SK-N-SH treated with all-trans-retinoic acid at 6 μM for 48 hours (cell line): ENCODE measurements at places on chromosomes 12 and 14.
A peak's percentile ranks its signal among the peaks of the same experiment; 100 is the strongest.

- ATAC-seq, result no peak
These were observed 45.8 kb upstream of the P2RX7 start for GRCh38 chr12:121086781-121087295.

GRCh38 chr12:132103542-132104308 is 40.4 kb downstream of the DDX51 start:
- no peak; the same call in 1 of the 3 replicates for ATAC-seq

DNA sequence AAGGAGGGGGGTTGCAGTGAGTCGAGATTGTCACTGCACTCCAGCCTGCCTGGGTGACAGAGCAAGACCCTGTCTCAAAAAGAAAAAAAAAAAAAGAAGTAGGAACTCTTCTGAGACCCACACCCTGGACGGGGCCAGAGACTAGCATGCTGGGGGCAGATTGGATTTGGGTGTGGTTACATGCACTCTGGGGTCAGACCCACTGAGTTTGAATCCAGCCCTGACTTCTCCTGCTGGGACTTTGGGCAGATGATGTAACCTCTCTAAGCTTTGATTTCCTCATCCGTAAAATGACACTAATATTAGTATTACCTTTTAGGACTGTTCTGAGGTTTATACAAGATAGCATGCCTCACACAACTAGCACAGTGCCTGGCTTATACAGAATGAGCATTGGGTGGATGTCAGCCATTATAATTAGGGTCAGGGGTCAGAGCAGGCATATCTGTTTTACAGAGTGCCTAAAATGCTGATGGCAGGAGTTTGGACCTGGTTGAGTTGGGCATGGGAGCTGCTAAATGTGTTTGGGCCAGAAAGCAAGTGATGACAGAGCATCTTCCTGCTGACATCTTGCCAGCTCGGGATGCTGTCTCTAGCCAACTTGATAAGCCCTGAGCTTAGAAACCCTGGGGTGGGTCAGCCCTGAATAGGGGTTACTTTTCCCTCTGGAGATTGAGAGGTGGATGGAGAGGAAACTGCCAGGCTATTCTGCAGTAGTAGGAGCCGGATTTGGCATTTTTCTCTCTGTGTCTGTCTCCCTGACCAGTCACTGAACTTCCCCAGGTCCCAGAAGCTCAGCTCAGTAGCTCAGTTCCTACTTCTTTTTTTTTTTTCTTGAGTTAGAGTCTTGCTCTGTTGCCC is 15.5 kb downstream of the TPCN1 start:
- no peak for ATAC-seq

- ATAC-seq, result no peak
These were observed 128.1 kb upstream of the ARID2 start for GRCh38 chr12:45601390-45601789.

- ATAC-seq, result no peak
These were observed 3.9 kb upstream of the PPP1R1A start for GRCh38 chr12:54592316-54592715.

- no peak for ATAC-seq
These were observed 258.9 kb downstream of the VRK1 start for GRCh38 chr14:97056086-97056485.

DNA sequence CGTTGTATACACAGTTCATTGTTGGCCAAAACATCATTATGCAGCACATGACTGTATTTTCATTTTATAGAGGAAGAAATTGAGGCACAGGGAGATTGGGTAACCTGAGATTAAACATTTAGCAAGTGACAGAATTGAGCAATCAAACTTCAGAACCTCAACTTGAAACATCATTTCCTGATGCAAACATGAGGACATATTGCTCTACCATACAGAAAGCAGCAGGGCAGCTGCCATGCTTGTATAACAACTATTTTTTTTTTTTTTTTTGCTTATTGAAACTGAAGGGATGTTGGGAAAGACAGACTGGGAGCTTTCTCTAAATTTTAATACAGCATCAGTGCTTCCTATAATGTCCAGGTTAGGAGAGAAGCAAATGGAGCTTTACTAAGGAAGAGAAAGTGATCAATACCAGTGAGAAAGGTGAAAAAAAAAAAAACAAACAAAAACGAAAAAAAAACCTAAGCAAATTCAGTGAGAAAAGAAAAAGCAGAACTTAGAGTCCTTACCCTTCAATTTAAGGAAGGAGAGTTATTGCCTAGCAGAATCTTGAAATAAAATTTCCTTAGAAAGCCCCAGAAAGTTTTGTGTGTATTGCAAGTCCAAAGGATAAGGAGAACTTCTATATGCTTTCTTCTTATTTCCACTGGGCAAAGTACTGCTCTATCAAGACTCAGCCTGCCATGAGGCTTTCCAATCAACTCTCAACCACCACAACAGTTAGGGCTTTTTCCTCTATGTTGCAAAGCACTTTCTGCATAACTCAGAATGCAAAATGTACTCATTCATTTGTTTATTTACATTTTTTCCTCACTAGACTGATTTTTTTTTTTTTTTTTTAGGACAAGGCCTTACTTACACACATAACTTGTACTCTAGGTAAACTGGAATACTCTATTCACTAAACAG is 21.6 kb downstream of the BTG1 start:
- ATAC-seq, result no peak

GRCh38 chr14:35883677-35884293 is 57.6 kb downstream of the BRMS1L start:
- peak; percentile 62; the same call in 2 of the 3 replicates for ATAC-seq

GRCh38 chr14:76636602-76637001 is 124.7 kb upstream of the VASH1 start:
- ATAC-seq, result no peak

DNA sequence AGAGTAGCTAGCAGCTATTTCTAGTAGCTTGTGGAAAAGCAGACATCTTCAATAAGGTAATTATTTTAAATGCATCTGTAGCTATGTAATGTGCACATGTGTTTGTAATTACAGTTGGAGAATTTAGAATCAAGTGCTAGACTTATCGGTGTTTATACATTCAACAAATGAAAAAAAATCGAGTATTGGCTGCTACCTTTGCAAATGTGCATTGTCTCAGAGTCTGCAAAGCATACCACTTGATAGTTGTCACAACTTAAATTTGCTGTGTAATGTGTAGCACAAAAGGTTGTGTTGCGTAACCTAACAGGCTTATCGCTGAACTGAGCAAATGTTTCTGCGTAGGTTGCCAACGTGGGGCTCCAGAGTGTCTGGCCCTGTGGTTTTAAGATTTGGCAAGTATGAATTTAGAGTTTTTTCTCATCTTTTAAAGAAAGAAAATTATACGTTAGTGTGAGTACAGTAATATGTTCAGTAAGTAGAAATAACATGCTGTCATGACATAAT is 44.3 kb downstream of the TMTC2 start:
- ATAC-seq, result peak; percentile 83

GRCh38 chr12:91940322-91940721 is 205.3 kb downstream of the BTG1 start:
- ATAC-seq, result no peak

DNA sequence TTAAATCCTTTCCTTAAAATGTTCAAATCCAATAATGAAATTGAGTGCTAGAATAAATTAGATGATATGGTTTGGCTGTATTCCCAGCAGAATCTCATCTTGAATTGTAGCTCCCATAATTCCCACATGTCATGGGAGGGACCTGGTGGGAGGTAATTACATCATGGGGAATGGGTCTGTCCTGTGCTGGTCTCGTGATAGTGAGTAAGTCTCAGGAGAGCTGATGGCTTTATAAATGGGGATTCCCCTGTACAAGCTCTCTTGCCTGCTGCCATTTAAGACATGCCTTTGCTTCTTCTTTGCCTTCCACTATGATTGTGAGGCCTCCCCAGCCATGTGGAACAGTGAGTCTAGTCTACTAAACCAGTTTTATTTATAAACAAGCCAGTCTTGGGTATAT is 508.5 kb downstream of the ETNK1 start:
- ATAC-seq, result no peak

GRCh38 chr14:29144621-29145020 is 378.0 kb downstream of the FOXG1 start:
- ATAC-seq, result no peak

DNA sequence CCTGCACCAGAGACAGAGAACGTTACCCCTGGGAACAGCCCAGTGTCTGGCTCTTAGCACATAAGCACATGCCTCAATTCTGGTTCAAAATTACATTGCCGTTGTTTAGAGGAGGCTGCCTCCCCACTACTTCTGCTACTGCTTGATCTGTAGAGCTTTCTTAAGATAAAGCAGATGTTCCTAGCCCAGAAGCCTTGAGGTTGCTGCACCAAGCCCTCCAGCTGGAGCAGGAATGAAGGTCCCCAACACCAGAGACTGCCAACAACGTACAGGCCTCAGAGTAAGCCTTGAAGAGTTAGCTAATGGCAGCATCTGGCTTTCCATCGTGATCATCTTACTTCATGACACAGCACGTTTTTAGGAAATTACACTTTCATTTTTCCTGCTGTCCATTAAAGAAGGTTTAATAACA is 34.7 kb upstream of the AMIGO2 start:
- ATAC-seq, result no peak

GRCh38 chr14:95346820-95347219 is 27.1 kb upstream of the CLMN start:
- peak; percentile 18; the same call in 2 of the 3 replicates for ATAC-seq

DNA sequence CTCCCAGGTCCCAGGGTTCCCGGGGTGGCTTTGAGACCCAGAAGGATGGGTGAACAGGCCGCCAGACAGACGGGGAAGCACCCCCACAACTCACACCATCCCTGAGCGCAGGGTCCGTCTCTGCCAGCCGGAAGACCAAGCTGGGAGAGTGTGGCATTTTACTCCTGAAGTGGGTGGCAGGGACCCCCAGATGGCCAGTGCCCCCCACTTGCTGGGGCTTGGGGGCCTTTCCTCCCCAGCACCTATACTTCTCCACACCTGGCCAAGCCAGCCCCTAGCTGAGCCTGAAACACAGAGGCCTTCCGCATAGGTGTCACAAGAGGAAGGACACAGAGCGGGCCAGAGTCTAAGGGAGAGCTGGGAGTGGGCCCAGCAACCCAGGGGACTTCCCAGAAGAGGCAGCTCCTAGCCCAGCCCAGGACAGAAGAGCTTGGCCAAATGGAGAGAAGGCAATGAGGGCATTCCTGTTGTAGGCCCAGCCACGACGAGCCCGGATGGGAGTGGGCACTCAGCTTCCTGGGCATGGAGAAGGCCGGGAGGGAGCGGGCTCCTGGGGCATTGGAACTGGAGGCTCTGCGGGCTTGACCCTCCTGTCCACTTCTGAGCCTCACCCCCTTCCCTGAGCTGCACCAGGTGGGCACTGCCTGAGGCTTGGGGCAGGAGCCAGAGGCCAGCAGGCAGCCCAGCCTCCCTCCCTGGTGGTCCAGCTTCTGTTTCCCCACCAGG is 3.3 kb downstream of the AHNAK2 start:
- ATAC-seq, result no peak

DNA sequence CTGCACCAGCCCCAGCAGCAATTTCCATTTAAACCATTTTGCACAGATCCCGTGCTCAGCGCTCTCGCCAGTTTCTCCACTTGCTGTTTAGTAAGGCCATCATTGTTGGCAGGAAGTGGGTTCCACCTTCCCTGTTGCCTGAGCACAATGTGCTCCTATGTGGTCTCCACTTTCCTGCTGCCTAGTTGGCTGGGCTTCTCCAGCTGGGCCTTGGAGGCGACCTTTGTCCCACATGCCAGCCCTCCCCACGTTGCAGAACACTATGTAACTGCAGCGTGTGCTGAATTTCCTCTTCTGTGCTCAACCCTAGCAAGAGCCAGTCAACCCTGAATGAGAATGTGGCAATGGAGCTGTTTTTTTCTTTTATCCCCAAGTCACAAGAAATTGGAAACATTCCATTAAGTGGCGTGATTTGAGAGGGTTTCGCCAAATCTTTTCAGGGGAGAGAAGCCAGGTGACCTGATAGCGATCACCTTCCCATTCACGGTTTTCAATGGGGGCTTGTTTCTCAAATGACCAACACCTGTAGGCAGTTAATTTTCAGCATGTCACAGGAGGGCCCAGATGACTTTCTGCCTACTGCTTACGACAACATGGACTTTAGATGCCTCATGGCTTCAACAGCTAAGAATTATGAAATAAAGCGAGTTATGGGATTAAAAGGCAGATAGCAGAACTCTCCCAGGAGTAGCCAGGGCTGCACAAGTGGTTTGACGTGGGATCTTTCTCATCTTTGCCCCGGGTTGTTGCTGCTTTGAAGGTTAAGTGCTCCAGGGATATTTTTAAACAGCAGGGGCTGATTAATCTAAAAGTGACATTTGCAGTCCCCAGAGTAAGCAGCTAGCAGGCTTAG is at the start of gene ACACB:
Gene ACACB, plus strand, starts transcription at position 830 of the 853 bp plus-strand sequence. CDS start 22,819 bp downstream, outside the sequence.
- ATAC-seq, result no peak

DNA sequence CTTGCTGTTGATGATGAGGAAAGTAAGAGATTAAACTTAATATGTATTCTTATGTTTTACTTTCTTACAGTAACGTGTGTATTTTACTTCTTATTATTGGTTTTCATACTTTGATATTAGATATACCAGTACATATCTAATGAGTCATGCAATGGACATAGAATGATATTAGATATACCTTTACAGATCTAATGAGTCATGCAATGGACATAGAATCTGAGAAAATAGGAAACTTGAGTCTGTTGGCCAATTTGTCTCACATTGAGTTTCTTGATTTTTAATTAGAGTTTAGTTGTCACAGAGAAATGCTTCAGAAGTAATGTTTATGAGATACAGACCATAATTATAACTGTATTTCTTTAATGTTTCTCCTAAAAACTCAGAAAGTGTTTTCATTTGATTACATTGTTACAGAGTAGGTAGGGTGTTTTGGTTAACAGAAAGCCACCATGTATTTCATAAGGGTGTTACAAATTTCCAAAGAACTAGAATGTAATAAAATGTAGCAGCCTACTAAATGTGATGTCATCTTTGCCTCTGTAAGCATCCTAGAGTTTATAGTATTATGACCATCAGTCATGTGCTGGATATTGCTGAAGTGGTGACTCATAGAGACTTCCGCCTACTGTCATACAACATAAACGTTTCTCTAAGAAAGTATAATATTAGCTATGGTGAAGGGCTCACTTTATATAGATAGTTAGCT is 3.0 kb downstream of the GAS2L3 start:
- peak; percentile 53 for ATAC-seq

GRCh38 chr12:1845886-1846285 is 25.5 kb downstream of the LRTM2 start:
- no peak for ATAC-seq

DNA sequence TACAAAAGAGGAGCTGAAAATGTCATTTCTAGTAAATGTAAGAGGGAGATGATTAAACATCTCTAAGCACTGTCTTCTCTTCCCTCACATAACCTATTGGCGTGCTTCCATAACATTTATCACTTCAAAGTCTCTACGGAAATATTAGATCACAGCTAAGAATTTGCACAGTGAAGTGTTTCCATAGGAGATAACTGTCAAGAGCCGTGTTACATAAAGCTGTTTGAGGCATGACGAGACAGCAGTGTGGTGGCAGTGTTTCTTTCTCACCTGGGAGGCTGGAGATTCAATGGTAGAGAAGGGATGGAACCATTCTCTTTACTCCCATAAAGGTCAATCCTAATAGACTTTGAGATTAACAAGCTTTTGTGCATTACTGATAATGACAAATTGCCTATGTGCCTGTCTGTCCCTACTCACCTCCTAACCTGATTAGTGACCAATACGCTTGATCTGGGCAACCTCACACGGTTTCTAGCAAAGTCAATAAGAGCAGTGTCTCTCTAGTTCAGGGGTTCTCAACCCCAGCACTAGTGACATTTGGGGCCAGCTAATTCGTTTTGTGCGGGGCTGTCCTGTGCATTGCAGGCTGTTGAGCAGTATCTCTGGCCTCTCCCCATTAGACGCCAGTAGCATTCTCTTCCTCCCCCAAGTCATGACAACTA is 35.3 kb downstream of the FBXW8 start:
- ATAC-seq, result no peak
